Upper lobe of left lung (tissue), 6 donors: ENCODE measurements at places on chromosomes 4 and X. TPM values are rescaled to one million over a fixed set of nuclear protein-coding genes. Genes with fewer than 3 reads are reported as not detected.
A peak's percentile ranks its signal among the peaks of the same experiment; 100 is the strongest.

DNA sequence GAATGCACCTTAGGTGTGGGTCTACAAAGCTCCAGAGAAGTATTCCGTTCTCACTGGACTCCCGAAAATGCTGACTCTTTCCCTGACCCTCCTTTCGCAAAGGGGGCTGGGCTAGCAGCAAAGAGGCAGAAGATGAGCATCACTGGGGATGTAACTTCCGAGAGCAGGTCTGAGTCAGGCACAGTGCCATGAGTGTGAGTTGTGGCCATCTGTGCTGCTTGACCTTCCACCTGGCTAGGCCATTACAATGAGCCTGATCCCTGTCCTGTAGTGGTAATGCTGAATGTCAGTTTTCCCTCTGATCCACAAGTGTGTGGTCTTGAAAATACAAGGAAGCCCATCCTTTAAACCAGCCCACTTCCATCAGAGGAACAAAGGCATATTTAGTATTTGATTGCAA is 479.4 kb downstream of the AFF2 start:
- no peaks in the 10 kb centered on the region for H3K27me3 ChIP-seq
- no peaks in the 10 kb centered on the region for H3K36me3 ChIP-seq
- H3K27ac ChIP-seq, result no peak overlapping the region

DNA sequence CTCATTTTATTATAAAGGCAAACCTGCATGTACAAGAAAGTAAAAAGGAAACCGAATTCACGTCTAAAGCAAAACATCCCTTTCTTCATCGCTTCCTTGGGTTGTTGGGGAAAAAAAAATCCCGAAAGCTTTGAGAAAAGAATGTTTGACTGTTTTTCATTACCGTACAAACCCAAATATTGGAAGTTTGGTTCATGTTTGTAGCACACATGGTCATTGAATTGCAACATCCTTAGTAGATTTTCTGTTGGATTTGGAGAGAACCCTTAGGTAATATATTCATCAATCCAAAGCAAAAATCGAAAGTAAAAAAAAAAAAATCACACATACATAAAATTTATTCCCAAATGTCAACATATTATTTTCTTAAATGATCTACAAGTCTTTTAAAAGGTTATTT is 420.3 kb downstream of the MAPK10 start:
- DNase-seq, result no peak
- no peak overlapping the region for H3K4me3 ChIP-seq
- no peak overlapping the region for H3K27ac ChIP-seq
- no peaks in the 10 kb centered on the region for H3K27me3 ChIP-seq
- no peaks in the 10 kb centered on the region for H3K36me3 ChIP-seq
- peaks cover 3% of the 10 kb centered on the region for H3K4me1 ChIP-seq

DNA sequence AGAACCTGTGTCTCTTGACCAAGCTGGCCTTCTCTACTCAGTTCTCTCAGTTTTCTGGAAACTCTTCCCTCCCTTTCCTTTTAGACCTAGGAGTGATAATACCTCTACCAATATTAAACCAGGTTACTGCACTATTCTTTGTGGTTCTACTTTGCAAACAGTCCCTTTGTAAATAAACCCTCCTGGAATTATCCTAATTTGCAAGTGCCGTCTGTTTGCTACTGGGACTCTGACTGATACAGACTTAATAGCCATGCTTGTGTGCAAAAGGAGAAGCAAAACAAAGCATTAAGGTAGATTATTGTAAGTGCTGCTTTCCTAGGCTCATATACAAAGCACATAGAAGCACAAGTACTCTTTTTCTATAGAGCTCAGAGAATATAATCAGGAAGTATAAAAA is 507.0 kb downstream of the INPP4B start:
- H3K4me1 ChIP-seq, result no peaks in the 10 kb centered on the region
- no peak overlapping the region for H3K4me3 ChIP-seq
- no peaks in the 10 kb centered on the region for H3K36me3 ChIP-seq
- DNase-seq, result no peak
- H3K27ac ChIP-seq, result no peak overlapping the region
- H3K27me3 ChIP-seq, result no peaks in the 10 kb centered on the region

DNA sequence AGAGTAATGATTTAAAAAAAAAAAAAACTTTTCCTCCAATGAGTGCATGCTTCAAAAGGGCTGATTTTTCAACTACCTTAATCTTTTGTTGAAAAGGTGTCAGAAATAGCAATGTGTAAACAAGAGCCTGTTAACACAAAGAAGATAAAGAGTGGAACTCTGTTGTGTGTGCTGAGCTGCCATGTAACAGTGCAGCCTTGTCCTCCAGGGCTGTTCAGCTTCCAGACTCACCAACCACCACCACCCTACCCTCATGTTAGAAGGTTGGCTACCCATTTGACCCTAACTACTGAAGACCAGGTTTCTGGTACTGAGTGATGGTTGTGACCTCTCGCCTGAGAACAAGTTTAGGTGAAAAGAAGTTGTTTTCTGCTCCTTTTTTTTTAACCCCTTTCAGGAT is 222.8 kb upstream of the TEX13C start:
- no peak for DNase-seq
- no peaks in the 10 kb centered on the region for H3K27me3 ChIP-seq
- no peaks in the 10 kb centered on the region for H3K36me3 ChIP-seq

GLOD5 gene
- total RNA-seq, result 1.1 TPM

- no peaks in the 10 kb centered on the region for H3K36me3 ChIP-seq
- DNase-seq, result peak; percentile 93
- H3K27ac ChIP-seq, result peak overlapping the region; percentile 94
- H3K27me3 ChIP-seq, result no peaks in the 10 kb centered on the region
Observed at GRCh38 chrX:40172401-40173142, 74.8 kb upstream of the BCOR start.

NCAPG gene
- total RNA-seq, result 2.3 TPM

SATL1 gene
- not detected for total RNA-seq

DNA sequence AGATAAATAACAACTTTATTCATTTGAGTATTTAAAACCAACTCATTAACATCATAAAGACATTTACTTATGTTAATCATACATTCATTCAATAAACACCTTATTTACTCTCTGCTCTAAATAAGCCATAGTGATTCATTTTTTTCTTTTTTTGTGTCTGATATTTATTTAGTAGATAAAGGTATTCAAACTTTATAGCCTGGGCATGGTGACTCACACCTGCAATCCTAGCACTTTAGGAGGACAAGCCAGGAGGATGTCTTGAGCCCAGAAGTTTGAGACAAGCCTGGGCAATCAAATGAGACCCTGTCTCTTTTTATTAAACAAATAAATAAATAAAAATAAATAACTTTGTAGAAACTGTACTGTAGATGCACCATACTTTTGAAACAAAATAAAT is 771.3 kb upstream of the PCDH7 start:
- H3K27ac ChIP-seq, result no peak overlapping the region
- no peaks in the 10 kb centered on the region for H3K36me3 ChIP-seq
- no peaks in the 10 kb centered on the region for H3K4me1 ChIP-seq
- H3K4me3 ChIP-seq, result no peak overlapping the region

DNA sequence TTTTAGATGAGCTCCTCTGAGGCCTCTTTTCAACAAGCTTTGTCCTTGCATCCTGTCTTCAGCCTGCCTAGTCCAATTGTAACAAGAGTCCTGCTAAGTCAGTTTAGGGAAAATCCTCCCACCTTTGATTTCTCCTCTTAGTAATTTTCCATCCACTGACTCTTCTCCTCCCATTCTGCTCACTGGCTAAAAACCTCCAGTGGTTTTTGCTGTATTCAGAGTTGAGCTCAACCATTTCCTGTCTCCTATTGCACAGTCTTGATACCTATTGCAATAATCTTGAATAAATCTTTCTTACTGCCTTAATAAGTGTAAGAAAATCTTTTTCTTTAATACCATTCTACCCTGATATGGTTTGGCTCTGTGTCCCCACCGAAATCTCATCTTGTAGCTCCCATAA is 117.8 kb upstream of the ENPP6 start:
- no peak for DNase-seq
- no peaks in the 10 kb centered on the region for H3K27me3 ChIP-seq
- peaks cover 9% of the 10 kb centered on the region for H3K4me1 ChIP-seq
- H3K27ac ChIP-seq, result no peak overlapping the region
- H3K36me3 ChIP-seq, result no peaks in the 10 kb centered on the region

F8A2 gene
- total RNA-seq, result 9.4 TPM

IL1RAPL2 gene
- total RNA-seq, result not detected

TMEM31 gene
- not detected for total RNA-seq

GRCh38 chr4:38917481-38918025 is 49.9 kb downstream of the FAM114A1 start:
- H3K36me3 ChIP-seq, result peaks cover 98% of the 10 kb centered on the region
- H3K27ac ChIP-seq, result no peak overlapping the region
- DNase-seq, result no peak
- H3K4me1 ChIP-seq, result no peaks in the 10 kb centered on the region
- no peaks in the 10 kb centered on the region for H3K27me3 ChIP-seq

DNA sequence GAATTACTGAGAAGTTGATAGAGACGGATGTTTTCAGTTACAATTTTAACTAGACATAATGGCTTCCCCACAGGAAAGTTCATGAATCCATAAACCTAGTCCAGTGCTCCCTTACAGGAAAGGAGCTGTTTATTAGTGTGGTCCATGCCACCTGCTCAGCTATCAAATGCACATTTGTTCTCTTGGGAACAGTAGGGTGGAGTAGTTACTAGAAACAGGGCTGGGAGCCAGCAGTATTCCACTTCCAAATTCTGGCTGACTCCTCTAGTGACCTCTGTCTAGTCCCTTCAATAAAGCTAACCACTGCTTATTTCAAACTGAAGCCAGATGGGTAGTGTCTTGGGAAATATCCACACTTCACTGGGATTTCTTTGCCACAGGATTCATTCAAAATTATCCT is 88.4 kb upstream of the TLL1 start:
- H3K4me1 ChIP-seq, result no peaks in the 10 kb centered on the region
- H3K27ac ChIP-seq, result no peak overlapping the region
- DNase-seq, result no peak
- H3K4me3 ChIP-seq, result no peak overlapping the region
- H3K36me3 ChIP-seq, result no peaks in the 10 kb centered on the region

MAOB gene
- 12.5 TPM for total RNA-seq

DNA sequence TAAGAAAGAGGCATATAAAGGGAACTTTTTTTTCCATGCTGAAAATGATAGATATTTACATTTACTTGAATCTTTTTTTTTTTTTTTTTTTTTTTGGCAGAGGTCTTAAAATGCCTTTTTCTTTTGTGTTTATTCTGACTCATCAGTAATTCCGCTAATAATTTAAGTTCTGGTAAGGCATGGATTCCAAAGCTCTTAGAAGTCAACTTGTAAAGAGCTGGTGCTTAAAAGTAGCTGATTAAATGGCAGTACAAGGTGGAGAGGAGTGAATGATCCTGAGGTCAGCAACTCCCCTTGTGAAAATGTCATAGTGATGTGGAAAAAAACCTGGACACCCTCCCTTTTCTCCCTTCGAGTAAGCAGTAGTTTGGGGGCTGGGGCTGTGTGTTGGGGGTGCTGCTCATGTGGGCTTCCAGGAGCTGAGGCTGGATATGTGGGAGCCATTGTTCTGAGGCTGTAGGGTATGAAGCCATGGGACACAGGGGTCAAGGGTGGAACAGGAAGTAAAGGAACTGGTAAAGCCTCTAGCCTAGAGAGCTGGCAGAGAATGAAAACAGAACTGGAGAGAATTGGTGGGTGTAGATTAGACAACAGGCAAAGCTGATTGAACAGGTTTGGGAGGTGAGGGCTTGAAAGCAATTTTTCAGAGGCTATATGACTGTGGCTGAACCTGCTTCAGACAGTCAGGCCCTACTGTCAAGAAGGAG is 41.0 kb upstream of the PITX2 start:
- no peaks in the 10 kb centered on the region for H3K27me3 ChIP-seq
- H3K4me3 ChIP-seq, result no peak overlapping the region
- no peak overlapping the region for H3K27ac ChIP-seq
- no peak for DNase-seq
- H3K4me1 ChIP-seq, result no peaks in the 10 kb centered on the region

GRCh38 chr4:55609393-55609866 is 17.4 kb upstream of the PDCL2 start:
- no peaks in the 10 kb centered on the region for H3K27me3 ChIP-seq
- DNase-seq, result peak; percentile 34

DNA sequence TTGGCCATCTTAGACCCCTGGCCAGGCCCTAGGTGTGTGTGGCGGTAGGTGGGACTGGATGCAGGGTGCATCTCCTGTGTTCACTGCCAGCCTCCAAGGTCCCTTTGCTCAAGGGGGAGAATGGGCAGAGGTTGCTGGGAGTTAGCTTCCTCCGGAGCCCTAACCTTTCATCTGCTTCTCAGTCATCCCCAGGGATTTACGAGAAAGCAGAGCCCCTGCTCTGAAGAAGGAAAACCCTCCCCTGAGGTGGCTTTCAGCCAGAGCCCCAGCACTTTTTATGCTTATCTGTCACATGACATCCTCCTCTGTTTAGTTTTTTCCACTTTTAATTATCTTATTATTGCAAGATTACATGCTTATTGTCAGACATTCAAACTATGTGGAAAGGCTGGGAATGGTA is 44.9 kb upstream of the DDX3X start:
- no peak overlapping the region for H3K4me3 ChIP-seq
- no peaks in the 10 kb centered on the region for H3K36me3 ChIP-seq
- H3K4me1 ChIP-seq, result no peaks in the 10 kb centered on the region
- DNase-seq, result no peak

- no peaks in the 10 kb centered on the region for H3K4me1 ChIP-seq
- H3K36me3 ChIP-seq, result no peaks in the 10 kb centered on the region
- no peaks in the 10 kb centered on the region for H3K27me3 ChIP-seq
- DNase-seq, result no peak
- H3K27ac ChIP-seq, result peak overlapping the region; percentile 47
Observed at GRCh38 chr4:72896515-72896914, 173.0 kb downstream of the COX18 start.

- no peaks in the 10 kb centered on the region for H3K4me1 ChIP-seq
- no peaks in the 10 kb centered on the region for H3K36me3 ChIP-seq
- no peaks in the 10 kb centered on the region for H3K27me3 ChIP-seq
- H3K4me3 ChIP-seq, result no peak overlapping the region
Observed at GRCh38 chrX:133600536-133600935, 185.2 kb upstream of the GPC4 start.

RBMXL3 gene
- not detected for total RNA-seq

GRCh38 chr4:154559494-154560418 is 3.1 kb upstream of the FGB start:
- H3K4me3 ChIP-seq, result no peak overlapping the region
- no peaks in the 10 kb centered on the region for H3K4me1 ChIP-seq
- H3K36me3 ChIP-seq, result no peaks in the 10 kb centered on the region
- H3K27ac ChIP-seq, result no peak overlapping the region
- no peaks in the 10 kb centered on the region for H3K27me3 ChIP-seq
